Prostate gland (tissue), 2 donors: ENCODE measurements at places on chromosomes 11 and 22. TPM values are rescaled to one million over a fixed set of nuclear protein-coding genes. Genes with fewer than 3 reads are reported as not detected.
A peak's percentile ranks its signal among the peaks of the same experiment; 100 is the strongest.

Gene C11orf87
- not detected for total RNA-seq

- no peak overlapping the region for H3K4me3 ChIP-seq
- no peak for DNase-seq
- H3K27me3 ChIP-seq, result no peaks in the 10 kb centered on the region
- no peaks in the 10 kb centered on the region for H3K4me1 ChIP-seq
- no peaks in the 10 kb centered on the region for H3K36me3 ChIP-seq
- no peak overlapping the region for H3K27ac ChIP-seq
Measured at GRCh38 chr22:44245867-44246266, 65.1 kb downstream of the PARVG start.

GRCh38 chr11:60945295-60945667, 6.7 kb downstream of the SLC15A3 start:
- H3K4me1 ChIP-seq, result no peaks in the 10 kb centered on the region
- H3K4me3 ChIP-seq, result no peak overlapping the region
- no peak for DNase-seq
- no peak overlapping the region for H3K27ac ChIP-seq
- no peaks in the 10 kb centered on the region for H3K27me3 ChIP-seq
- no peaks in the 10 kb centered on the region for H3K36me3 ChIP-seq

Gene CKAP5
- total RNA-seq, result 31.6 TPM

DNA sequence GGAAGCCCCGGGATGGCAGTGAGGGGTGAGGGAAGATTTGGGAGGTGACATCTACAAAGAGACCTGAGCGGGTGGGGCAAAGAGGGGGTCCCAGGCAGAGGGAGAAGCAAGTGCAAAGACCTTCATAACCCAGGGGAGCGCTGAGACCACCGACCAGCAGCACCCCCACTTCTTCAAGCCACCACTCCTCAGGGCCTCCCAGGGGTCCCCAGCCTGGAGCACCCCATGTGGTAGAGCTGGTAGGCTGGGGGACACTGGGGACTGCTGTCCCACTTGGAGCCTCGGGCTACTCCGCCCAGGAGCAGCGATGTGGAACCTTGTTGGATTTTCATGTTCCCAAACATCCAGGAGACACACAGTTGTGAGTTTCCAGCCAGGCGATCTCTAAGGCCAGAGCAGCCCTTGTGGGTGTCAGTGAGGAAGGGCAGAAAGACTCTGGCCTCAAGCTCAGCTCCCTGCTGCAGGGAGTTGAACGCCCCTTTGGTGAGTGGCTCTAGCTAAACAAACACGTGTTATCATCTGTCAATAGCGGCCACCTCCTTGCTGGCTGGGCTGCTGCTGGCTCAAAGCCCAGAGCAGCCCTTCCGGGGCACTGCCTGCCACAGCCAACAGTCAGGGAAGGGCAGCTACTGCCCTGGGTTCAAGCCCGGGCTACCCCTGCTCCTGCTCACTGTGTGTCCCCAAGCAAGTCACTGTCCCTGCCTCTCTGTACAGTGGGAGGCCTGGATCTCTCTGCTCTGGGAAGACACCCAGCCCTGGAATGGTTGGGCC, 25.7 kb upstream of the CHKA start:
- no peaks in the 10 kb centered on the region for H3K36me3 ChIP-seq
- peaks cover 10% of the 10 kb centered on the region for H3K4me1 ChIP-seq
- DNase-seq, result peak; percentile 60
- no peaks in the 10 kb centered on the region for H3K27me3 ChIP-seq
- H3K4me3 ChIP-seq, result no peak overlapping the region
- peak overlapping the region; percentile 87 for H3K27ac ChIP-seq

DNA sequence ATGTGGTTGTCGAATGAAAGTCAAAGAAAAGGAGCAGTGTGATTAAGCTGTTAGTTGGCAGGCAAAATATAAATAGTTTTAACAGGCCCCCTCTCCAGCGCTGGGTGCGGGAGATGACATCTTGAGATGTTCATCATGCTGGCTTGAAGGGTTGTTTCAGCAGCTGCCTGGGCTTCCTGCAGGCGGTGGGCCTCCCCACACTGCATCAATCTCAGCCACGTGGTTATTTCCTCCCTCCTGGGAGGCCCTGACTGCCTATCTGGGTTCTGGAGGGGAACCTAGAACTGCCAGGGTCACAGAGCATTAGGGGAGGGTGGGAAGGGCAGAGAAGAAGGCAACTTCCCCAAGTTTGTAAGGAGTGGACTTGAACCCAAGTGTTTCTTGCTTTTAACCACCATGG, 173.3 kb upstream of the SYT13 start:
- DNase-seq, result no peak
- H3K27me3 ChIP-seq, result no peaks in the 10 kb centered on the region
- no peaks in the 10 kb centered on the region for H3K36me3 ChIP-seq

GRCh38 chr11:126344141-126345080, 11.1 kb upstream of the ST3GAL4 start:
- H3K27me3 ChIP-seq, result no peaks in the 10 kb centered on the region
- no peaks in the 10 kb centered on the region for H3K4me1 ChIP-seq
- DNase-seq, result no peak
- H3K4me3 ChIP-seq, result no peak overlapping the region
- no peaks in the 10 kb centered on the region for H3K36me3 ChIP-seq

Gene HTR3B
- total RNA-seq, result not detected

GRCh38 chr11:132052342-132052741, 681.9 kb downstream of the NTM start:
- no peak for DNase-seq
- no peaks in the 10 kb centered on the region for H3K27me3 ChIP-seq
- no peak overlapping the region for H3K27ac ChIP-seq
- H3K4me1 ChIP-seq, result no peaks in the 10 kb centered on the region
- H3K36me3 ChIP-seq, result no peaks in the 10 kb centered on the region

Gene PRDM11
- 13.1 TPM for total RNA-seq

DNA sequence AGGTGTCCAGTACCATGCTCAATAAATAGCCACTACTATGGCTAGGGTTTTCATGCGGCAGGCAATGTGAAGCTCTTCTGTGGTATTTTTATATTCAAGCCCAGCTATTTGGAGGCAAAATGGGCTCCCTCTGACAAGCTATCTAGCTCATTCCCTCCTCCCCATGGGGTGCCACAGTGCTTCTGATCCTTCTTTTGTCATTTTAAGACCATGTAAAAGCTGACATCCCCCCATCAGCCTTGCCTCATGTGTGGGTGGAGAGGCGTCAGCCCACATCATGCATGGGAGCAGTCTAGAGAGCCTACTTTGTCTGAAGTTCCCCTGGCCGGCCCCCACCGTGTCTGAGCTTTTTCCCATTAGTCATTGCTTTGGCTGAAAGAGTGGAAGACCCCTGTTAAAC, 59.8 kb downstream of the NAV2 start:
- no peak overlapping the region for H3K27ac ChIP-seq
- H3K4me3 ChIP-seq, result no peak overlapping the region
- peaks cover 2% of the 10 kb centered on the region for H3K4me1 ChIP-seq
- no peaks in the 10 kb centered on the region for H3K27me3 ChIP-seq
- no peak for DNase-seq

DNA sequence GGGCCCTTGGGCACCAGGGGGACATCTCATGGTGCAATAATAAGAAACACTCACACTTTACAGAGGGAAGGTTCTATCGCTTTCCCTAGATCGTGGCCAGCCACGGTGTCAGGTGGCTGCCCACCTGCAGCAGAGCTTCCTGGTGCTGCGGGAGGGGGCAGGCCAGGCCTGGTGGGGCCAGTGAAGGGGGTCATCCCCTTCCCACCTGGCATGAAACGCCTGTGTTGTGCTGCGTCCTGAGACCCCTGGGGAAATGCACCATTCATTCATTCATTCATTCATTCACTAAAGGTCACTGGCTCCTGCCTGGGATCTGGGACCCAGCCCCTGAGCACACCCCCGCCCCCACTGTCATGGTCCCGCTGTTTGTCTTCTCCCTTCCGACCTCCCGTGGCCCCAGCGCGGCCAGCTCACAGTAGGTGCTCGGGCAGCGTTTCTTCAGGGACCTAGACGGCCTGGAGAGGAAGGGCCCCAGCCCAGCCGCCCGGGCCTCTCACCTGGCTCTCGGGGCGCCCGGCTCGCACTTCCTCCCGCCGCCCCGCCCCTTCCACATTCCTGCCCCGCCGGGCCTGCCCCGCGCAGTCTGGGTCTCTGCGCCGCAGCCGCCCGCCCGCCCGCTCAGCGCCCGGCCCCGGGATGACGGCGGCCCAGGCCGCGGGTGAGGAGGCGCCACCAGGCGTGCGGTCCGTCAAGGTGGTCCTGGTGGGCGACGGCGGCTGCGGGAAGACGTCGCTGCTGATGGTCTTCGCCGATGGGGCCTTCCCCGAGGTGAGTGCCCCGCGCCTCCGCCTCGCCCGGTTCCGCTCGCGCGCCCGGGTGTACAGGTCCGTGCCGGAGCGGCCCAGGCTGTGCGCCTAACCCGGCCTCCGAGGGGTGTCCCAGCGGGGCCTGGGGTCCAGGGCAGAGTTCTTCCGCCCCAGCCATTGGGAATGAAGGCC, at the start of gene RHOD:
RHOD (plus strand) TSS at position 581 of the 938 bp plus-strand sequence; CDS start at position 637, 56 bp downstream.
- DNase-seq, result peak; percentile 54
- peak within 1 kb of the TSS; percentile 66 for H3K27ac ChIP-seq
- peaks cover 12% of the 10 kb centered on the region for H3K4me1 ChIP-seq
- no peaks in the 10 kb centered on the region for H3K36me3 ChIP-seq
- H3K27me3 ChIP-seq, result no peaks in the 10 kb centered on the region
- peak within 1 kb of the TSS; percentile 55 for H3K4me3 ChIP-seq

Gene PELI3
- total RNA-seq, result 27.0 TPM

GRCh38 chr11:118276422-118276821, 12.3 kb upstream of the MPZL2 start:
- H3K27me3 ChIP-seq, result no peaks in the 10 kb centered on the region
- no peak overlapping the region for H3K4me3 ChIP-seq
- peaks cover 5% of the 10 kb centered on the region for H3K4me1 ChIP-seq
- no peaks in the 10 kb centered on the region for H3K36me3 ChIP-seq
- peak; percentile 24 for DNase-seq
